Activated CD4-positive, alpha-beta T cell treated with anti-CD3 and anti-CD28 coated beads for 36 hours (primary cell): ENCODE measurements at places on chromosomes 3 and 15.

- DNase-seq: no peak
These were observed 18.6 kb upstream of the AADAC start for GRCh38 chr3:151795276-151795675.

- no peak for DNase-seq
These were observed 32.1 kb upstream of the ALPK3 start for GRCh38 chr15:84785053-84785452.

DNA sequence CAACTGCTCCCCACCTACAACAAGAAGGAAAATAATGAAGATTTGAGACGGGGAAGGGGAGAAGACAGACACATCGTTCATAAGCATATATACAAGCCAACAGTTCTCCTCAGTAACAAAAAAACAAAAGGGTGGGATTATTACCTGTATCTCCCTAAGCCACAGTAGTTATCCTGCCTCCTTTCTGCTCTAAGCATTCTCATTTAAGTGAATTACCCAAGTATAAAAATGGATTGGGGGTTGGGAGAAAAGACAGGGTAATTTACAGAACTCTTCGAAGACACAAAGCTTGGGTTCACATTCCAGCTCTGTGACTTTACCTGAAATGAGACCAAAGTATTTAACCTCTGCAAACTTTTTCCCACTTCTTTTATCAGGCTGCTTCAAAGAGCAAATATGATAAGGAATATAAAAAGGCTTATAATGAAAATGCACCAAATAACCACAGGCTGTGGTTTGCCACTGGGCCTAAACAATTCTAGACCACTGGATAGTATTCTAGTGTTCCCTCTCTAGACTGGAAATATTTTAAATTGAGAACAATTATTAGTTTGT is 64.4 kb downstream of the UACA start:
- no peak for DNase-seq

GRCh38 chr3:11164607-11165006 is 10.3 kb downstream of the HRH1 start:
- no peak for DNase-seq

DNA sequence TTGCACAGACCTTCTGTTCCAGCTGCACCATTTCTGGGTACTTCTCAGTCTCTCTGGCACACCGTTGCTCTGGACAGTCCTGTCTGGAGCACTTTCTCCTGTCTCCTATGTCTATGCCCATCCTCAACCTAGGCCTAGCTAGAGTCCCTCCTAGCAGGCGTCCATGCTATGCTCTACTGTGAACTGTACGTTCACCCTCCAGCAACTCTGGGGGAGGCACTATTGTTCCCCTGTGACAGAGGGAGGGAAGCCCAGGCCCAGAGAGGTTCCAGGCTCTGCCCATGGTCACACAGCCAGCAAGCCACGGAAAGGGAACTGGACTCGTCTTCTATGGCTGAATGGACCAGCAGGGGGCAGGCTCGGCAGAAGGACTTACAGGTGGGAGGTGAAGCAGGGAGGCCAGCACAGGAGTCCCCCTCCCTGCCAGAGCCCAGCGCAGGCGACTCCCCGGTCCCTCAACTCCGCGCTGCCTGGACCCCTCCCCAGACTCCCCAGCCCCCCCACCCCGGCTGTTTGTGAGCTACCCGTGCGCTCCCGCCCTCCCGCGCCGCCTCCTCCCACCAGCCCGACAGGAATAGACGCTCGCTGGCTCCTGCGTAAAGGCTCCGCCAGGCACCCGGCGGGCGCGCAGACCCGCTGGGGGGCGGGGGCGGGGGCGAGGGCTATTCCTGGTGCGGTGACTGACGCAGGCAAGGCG is 1.7 kb upstream of the LINGO1 start:
- DNase-seq: peak; percentile 87
